Stimulated activated CD4-positive, alpha-beta T cell treated with anti-CD3 and anti-CD28 coated beads, Interleukin-12 subunit alpha, Interleukin-12 subunit beta, amount 100 ng/mL, for 24 hours (primary cell): ENCODE measurements at places on chromosomes 16 and 17.

GRCh38 chr17:50146230-50146926, 4.1 kb downstream of the PPP1R9B start:
- DNase-seq, result no peak

- DNase-seq, result no peak
These were observed 9.9 kb downstream of the SLC5A10 start for GRCh38 chr17:18961634-18962493.

GRCh38 chr17:76204277-76204676, 36.0 kb downstream of the RNF157 start:
- DNase-seq, result no peak

- no peak for DNase-seq
These were observed 11.8 kb downstream of the GNAO1 start for GRCh38 chr16:56203052-56203451.
